ENCODE measurements at places on chromosomes 11 and 22. TPM values are rescaled to one million over a fixed set of nuclear protein-coding genes. Genes with fewer than 3 reads are reported as not detected.

The C11orf21 gene
- 0.21 TPM for total RNA-seq

The TALDO1 gene
- total RNA-seq: 300 TPM

The TREH gene
- not detected for total RNA-seq

DNA sequence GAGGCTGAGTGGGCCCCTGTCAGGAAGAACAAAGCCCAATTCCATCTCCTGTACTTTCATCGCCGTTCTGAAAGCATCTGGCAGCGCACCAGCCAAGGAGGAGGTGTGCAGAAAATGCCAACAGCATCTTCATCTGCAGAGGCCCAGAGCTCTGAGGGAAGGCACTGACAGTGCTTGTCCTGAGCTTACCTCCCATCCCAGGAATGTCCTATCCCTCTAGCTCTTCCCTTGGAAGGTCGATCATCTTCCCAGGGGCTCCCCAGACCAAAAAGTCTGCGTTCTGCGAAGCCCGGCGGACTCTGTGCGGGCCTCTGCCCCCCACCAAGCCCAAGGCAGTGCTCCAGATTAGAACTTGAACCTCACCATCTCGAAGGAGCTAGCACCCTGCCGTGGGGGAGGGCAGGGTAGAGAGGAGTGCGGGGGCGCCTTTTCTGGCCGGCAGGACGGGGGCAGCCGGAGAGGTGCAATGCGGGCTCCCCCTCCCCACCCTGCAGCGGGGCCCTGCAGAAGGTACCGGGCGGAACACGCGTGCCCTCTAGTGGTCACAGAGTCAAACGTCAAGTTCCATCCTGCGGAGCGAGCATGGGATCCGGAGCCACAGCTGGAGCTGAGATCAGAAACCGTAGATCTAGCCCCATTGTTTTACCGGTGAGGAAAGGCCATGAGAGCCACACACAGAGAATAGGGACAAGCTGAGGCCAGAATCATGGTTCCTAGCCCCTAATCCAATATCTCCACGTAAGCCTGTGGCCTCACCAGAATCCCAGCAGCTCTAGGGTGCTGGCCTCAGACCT, 5.0 kb downstream of the SCN2B start:
- H3K36me3 ChIP-seq: no peaks in the 10 kb centered on the region
- H3K4me3 ChIP-seq: no peak overlapping the region
- H3K27me3 ChIP-seq: no peaks in the 10 kb centered on the region
- peak; percentile 89 for DNase-seq

- no peak for DNase-seq
- H3K27me3 ChIP-seq: no peaks in the 10 kb centered on the region
- H3K27ac ChIP-seq: no peak overlapping the region
- H3K4me3 ChIP-seq: no peak overlapping the region
Observed at GRCh38 chr11:76623884-76624419, 46.6 kb downstream of the LRRC32 start.

DNA sequence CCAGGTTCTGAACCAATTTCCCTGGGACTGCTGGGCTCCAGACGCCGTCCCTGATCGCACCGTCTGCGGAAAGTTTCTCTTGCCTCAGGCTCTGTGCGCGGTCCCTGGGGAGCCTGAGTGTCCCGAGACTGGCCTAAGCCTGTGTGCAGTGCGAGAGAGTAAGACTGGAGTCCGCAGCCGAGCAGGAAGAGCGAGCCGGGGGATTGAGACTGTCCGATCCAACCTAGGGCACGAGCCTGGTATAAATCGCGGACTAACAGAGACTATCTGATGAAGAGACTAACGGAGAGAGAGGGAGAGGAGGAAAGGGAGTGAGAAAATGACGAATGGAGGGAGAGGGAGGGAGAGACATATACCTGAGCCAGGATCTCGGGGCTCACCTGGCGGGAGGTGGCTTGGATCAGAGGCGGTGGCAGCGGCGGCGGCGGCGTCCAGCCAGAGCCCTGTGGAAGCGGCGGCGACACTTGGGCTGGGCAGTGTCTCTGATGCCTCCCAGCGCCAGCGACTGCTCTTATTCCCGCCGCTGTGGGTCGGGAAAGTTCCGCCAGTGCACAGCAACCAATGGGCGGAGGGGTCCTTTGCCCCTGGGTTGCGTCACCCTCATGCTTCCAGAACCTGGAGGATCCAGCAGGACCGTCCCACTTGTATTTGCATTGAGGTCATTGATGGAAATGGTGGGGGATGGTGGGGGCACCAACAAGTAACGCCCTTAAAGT, at the start of gene CALCA:
Gene CALCA (minus strand): TSS at position 487 of the 716 bp plus-strand sequence. CDS start 1,159 bp downstream, outside the sequence.
- no peak within 1 kb of the TSS for H3K4me3 ChIP-seq
- H3K4me1 ChIP-seq: no peaks in the 10 kb centered on the region

- no peaks in the 10 kb centered on the region for H3K4me1 ChIP-seq
- no peaks in the 10 kb centered on the region for H3K36me3 ChIP-seq
- no peak overlapping the region for H3K27ac ChIP-seq
- H3K27me3 ChIP-seq: no peaks in the 10 kb centered on the region
Observed at GRCh38 chr11:80778432-80778831, 1337.6 kb upstream of the TENM4 start.

GRCh38 chr22:35206889-35207288, 50.4 kb upstream of the HMGXB4 start:
- H3K4me1 ChIP-seq: no peaks in the 10 kb centered on the region
- no peaks in the 10 kb centered on the region for H3K36me3 ChIP-seq

- H3K4me3 ChIP-seq: no peak overlapping the region
- no peaks in the 10 kb centered on the region for H3K27me3 ChIP-seq
- no peak for DNase-seq
- no peaks in the 10 kb centered on the region for H3K36me3 ChIP-seq
- no peaks in the 10 kb centered on the region for H3K4me1 ChIP-seq
- no peak overlapping the region for H3K27ac ChIP-seq
Observed at GRCh38 chr11:40230821-40231220, 1228.6 kb downstream of the LRRC4C start.

DNA sequence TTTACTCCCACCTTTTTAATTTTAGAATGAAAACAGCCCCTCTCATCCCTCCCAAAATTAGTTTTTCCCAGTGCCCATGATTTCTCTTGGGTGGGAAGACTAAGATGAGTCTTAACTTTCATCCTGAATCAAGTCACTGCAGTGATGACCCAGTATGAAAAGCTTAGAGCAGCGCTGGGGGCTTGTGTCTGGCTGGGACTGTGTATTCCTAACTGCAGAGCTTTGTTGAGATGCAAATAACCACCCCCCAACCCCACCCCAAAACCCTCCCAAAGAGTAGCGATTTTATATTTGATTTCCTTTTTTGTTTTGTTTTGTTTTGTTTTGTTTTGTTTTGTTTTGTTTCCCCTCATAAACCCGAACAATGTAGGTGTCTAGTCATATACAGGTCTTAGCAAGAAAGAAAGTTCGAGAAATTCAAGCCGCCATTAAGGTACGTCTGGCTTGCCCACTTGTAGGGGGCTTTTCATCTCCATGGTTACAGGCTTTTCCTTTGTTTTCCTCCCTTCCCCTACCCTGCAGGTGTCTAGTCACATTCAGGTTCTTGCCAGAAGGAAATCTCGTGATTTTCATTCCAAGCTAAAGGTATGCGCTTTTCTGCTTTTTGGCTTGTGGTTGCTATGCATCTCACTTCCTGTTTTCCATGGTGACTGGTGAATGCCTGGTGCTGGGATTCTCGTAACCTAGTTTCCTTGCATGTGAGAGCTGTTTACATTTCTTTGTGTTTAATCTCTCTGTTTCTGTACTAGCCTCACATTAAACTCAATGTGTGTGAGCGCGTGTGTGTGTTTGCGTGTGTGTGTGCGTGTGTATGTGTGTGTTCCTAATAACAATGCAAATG, 144.6 kb upstream of the RASSF10 start:
- no peaks in the 10 kb centered on the region for H3K36me3 ChIP-seq
- no peak overlapping the region for H3K4me3 ChIP-seq
- peak; percentile 47 for DNase-seq
- H3K27me3 ChIP-seq: no peaks in the 10 kb centered on the region
- no peaks in the 10 kb centered on the region for H3K4me1 ChIP-seq

GRCh38 chr22:24593836-24594568, 1.1 kb upstream of the LRRC75B start:
- no peaks in the 10 kb centered on the region for H3K36me3 ChIP-seq
- DNase-seq: no peak
- peaks cover 10% of the 10 kb centered on the region for H3K4me1 ChIP-seq
- no peak overlapping the region for H3K4me3 ChIP-seq

- no peak overlapping the region for H3K4me3 ChIP-seq
- peaks cover 18% of the 10 kb centered on the region for H3K4me1 ChIP-seq
- H3K27ac ChIP-seq: peak overlapping the region; percentile 36
- H3K36me3 ChIP-seq: no peaks in the 10 kb centered on the region
Observed at GRCh38 chr11:69700278-69701140, 3.3 kb downstream of the FGF19 start.

The CADM1 gene
- 534 TPM for total RNA-seq

- no peaks in the 10 kb centered on the region for H3K4me1 ChIP-seq
- no peak overlapping the region for H3K4me3 ChIP-seq
- no peaks in the 10 kb centered on the region for H3K36me3 ChIP-seq
- DNase-seq: no peak
- no peak overlapping the region for H3K27ac ChIP-seq
Observed at GRCh38 chr11:2519862-2520735, 75.3 kb downstream of the KCNQ1 start.

- DNase-seq: no peak
- H3K27me3 ChIP-seq: no peaks in the 10 kb centered on the region
- peaks cover 1% of the 10 kb centered on the region for H3K36me3 ChIP-seq
- peaks cover 10% of the 10 kb centered on the region for H3K4me1 ChIP-seq
- no peak overlapping the region for H3K4me3 ChIP-seq
- no peak overlapping the region for H3K27ac ChIP-seq
Observed at GRCh38 chr11:17224727-17225126, 16.9 kb upstream of the PIK3C2A start.

The SCARF2 gene
- 0.73 TPM for total RNA-seq

GRCh38 chr11:65493367-65494176, 5.3 kb upstream of the MALAT1 start:
- H3K36me3 ChIP-seq: no peaks in the 10 kb centered on the region
- peaks cover 72% of the 10 kb centered on the region for H3K4me1 ChIP-seq
- no peaks in the 10 kb centered on the region for H3K27me3 ChIP-seq
- no peak overlapping the region for H3K4me3 ChIP-seq
- H3K27ac ChIP-seq: peak overlapping the region; percentile 100
- DNase-seq: peak; percentile 85

DNA sequence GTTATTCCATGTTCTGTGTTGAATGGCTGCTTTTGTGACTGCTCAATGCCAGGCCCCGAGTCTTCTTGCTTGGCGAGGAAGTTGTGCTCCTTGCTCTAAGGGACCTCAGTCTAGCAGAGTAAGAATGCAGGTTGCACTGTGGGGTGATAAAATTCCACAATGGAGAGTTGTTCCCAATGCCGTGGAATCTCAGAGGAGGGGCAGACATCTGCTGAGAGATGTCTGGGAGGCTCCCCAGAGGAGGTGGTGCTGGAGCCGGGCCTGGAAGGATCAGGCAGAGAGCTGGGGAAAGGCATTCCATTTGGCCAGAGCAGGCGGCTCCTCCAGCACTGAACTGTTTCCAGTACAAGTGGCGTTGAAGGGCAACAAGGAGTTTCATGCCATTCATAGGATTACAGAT, 55.2 kb downstream of the ST3GAL4 start:
- peaks cover 8% of the 10 kb centered on the region for H3K4me1 ChIP-seq
- DNase-seq: no peak
- no peak overlapping the region for H3K4me3 ChIP-seq
- no peaks in the 10 kb centered on the region for H3K36me3 ChIP-seq
- H3K27me3 ChIP-seq: no peaks in the 10 kb centered on the region

GRCh38 chr11:92739041-92739440, 230.4 kb upstream of the MTNR1B start:
- H3K27me3 ChIP-seq: no peaks in the 10 kb centered on the region
- H3K4me1 ChIP-seq: no peaks in the 10 kb centered on the region
- no peak overlapping the region for H3K4me3 ChIP-seq
- no peaks in the 10 kb centered on the region for H3K36me3 ChIP-seq

DNA sequence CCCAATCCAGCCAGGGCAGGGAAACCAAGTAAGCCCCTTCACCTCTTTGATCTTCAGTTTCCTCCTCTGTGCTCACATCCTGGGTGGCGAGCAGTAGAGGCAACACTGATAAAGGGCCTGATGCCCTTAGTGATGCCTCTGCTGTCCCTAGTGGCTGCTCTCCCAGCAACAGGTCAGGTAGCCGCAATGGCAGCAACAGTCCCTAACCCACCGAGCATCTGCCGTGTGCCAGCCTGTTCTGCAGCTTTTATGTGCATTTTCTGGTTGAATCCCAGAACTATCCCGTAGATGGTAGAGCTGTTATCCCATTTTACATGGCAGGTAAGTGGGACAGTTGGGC, 5.2 kb downstream of the SCYL1 start:
- DNase-seq: no peak
- peaks cover 9% of the 10 kb centered on the region for H3K4me1 ChIP-seq
- no peak overlapping the region for H3K27ac ChIP-seq
- H3K27me3 ChIP-seq: no peaks in the 10 kb centered on the region
- no peak overlapping the region for H3K4me3 ChIP-seq
- H3K36me3 ChIP-seq: peaks cover 15% of the 10 kb centered on the region

- no peak overlapping the region for H3K27ac ChIP-seq
- no peaks in the 10 kb centered on the region for H3K36me3 ChIP-seq
- H3K4me1 ChIP-seq: no peaks in the 10 kb centered on the region
- no peaks in the 10 kb centered on the region for H3K27me3 ChIP-seq
- no peak overlapping the region for H3K4me3 ChIP-seq
Observed at GRCh38 chr11:128045094-128045725, 542.1 kb downstream of the ETS1 start.

DNA sequence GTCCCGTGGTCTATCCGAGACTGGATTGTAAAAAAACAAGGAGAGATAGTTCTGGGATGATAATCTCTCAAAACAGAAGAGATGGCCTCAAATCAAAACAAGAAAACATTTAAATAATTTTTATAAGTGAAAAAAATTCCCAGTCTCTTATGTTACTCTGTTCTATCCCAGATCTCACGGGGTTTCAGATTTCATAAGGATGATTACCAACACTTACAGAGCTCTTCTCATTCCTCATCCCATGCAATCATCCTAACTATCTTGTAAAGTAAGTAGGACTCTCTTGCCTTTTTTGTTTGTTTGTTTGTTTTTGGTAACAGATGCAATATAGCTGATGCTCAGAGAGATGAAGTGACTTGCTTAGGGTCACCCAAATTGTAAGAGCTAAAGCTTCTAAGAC, 20.0 kb upstream of the ZBTB16 start:
- H3K36me3 ChIP-seq: no peaks in the 10 kb centered on the region
- H3K27ac ChIP-seq: no peak overlapping the region
- no peak for DNase-seq
- peaks cover 22% of the 10 kb centered on the region for H3K4me1 ChIP-seq

The C2CD2L gene
- 15.4 TPM for total RNA-seq

The SLC5A1 gene
- 0.23 TPM for total RNA-seq

GRCh38 chr11:9575260-9576240, 2.1 kb downstream of the WEE1 start:
- no peaks in the 10 kb centered on the region for H3K27me3 ChIP-seq
- peak overlapping the region; percentile 96 for H3K27ac ChIP-seq
- H3K4me1 ChIP-seq: peaks cover 26% of the 10 kb centered on the region

DNA sequence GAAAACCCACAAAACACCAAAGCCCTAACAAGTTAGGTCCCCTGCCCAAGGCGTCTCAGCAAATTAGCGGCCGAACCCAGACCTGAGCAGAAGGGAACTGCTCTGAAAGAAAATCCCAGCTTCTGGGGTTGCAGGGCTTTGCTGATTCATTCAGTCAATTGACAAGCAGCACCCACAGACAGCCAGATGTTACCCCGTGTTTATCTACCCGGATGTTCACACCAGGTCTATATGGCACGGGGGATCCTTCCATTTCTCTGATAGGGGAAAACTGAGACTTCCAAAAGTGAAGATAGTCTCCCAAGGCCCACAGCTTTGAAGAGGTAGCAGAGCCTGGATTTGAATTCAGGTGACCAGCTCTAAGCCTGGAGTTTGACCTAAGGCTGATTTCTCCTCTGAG, 14.0 kb upstream of the OAF start:
- no peaks in the 10 kb centered on the region for H3K27me3 ChIP-seq
- no peak overlapping the region for H3K4me3 ChIP-seq
- peaks cover 9% of the 10 kb centered on the region for H3K4me1 ChIP-seq
- no peak overlapping the region for H3K27ac ChIP-seq

The OR4A16 gene
- not detected for total RNA-seq

All from Caco-2 (cell line).